ENCODE measurements at places on chromosomes 7 and 10.

GRCh38 chr10:78781251-78781913 is 287.4 kb upstream of the ZMIZ1 start:
- no peak for DNase-seq

DNA sequence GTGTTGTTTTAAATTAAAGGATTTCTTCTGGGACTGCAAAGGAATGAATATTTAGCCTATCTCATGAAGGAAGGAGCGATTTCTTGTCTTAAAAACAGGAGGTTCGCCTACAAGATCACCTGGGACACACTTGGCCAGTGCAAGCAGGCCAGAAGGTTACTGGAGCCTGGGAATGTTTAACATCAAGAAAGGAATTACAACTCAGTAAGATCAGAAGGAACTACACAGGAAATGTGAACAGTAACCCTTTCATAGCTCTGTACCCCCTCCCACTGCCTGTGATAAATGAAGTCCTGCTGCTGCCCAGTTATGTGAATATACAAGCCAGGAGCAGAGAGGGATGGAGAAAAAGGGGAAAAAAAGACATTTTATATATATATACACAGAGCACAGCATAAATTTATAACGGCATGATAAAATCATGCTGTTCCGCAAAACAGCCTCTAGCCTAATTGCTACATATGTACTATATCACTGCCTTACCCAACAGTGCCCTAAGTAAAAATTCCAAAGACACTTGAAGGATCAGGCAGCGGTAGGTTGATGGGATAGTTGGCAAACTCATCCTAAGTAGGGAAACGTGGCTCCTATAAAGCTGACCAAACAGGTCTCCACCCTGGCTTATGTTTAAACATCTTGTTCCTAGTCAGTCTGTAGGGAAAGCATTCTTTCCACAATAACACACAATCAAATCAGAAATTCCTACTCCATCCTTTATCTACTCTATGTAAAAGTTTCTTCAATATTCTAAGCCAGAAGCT is 63.8 kb downstream of the ZNF438 start:
- DNase-seq: no peak

- no peak for DNase-seq
Measured at GRCh38 chr7:179948-180694, 12.2 kb upstream of the FAM20C start.

GRCh38 chr7:42770114-42770513 is 141.8 kb downstream of the C7orf25 start:
- DNase-seq: no peak

DNA sequence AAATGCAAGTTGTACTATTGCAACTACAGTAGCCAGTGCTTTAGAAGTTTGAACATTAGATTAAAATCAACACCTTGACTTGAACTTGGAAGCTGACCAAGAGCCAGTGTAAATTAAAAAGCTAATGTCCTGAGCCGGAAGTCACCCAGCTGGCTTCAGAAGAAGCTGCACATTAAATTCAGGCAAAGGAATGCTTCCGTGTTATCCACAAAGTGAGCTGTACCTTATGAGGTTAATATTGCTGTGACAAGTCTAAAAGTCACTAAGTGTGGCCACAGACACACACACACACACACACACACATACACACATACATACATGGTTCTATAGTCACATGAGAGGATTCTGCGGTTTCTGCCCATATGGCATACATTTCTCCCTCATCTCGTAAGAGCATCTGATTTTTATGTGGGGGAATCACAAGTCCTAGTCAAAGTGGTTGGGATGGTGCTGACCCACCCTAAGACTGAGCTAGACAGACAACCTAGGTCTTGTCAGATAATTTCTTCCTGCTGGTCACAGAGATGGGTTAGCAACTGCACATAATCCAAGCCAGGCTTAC is 612.9 kb downstream of the SORCS1 start:
- DNase-seq: no peak

- no peak for DNase-seq
Measured at GRCh38 chr10:614139-614711, 75.2 kb downstream of the DIP2C start.

DNA sequence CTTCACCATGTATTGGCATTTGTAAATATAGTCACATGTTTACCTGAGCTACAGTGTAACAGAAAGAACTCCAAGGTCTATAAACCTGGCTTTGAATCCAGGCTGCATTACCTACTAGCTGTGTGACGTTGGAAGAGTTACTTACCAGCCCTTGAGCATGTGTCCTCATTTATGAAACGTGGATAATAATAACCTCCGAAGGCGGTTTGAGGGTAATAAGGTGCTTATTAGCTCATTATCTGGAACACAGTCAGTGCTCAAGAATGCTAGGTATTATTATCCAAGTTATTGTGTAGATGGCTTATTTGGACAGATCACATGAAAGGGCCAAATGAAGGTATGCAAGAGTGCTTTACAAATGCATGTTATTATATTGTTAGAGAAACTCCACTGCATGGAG is 64.9 kb downstream of the SEC23IP start:
- no peak for DNase-seq

DNA sequence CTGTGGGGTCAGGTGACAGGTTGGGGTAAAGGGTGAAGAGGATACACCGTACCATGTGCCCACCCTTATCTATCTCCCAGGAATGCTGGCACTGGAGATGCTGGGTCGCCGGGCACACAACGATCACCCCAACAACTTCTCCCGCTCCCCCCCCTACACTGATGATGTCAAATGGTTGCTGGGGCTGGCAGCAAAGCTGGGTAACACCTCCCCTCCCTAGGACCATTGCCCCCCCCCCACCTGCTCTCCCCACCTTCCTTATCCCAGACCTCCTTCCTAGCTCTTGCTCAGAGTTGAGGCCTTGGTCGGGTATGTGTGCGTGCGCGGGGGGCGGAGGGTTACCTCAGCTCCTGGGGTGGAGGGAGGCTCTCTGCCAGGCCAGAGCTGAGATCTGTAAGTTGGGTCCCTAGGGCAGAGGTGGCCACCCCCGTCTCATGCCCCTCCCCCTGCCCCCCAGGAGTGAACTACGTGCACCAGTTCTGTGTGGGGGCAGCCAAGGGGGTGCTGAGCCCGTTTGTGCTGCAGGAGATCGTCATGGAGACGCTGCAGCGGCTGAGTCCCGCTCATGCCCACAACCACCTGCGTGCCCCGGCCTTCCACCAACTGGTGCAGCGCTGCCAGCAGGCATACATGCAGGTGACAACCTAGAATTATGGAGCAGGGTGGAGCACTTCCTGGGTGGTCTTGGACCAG is 10.7 kb downstream of the NDST2 start:
- DNase-seq: no peak

- no peak for DNase-seq
Measured at GRCh38 chr7:105136221-105136620, 122.2 kb downstream of the KMT2E start.
